Putamen (tissue), 1 donor: ENCODE measurements at places on chromosomes 5 and 9.

- no peak for DNase-seq
These were observed 56.7 kb upstream of the NPR3 start for GRCh38 chr5:32654427-32654826.

- no peak for DNase-seq
These were observed 669.1 kb upstream of the CDH6 start for GRCh38 chr5:30524428-30524827.

DNA sequence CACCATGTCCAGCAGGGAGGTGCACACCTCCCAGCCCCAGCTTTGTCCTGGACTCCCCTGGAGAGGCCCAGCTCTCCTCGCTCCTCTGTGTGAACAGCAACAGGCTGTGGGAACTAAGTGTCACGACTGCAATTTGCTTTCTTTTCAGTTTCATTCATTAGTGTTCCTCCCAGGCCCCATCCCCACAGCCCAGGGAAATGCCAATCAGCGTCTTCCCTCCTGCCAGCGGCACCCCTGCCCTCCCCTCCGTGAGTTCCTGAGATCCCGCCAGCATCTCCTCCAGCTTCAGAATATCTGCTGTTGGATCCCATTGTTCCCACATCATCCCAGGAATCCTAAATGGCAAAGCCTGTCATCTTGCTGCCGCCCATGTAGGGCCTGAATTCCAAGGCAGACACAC, 13.1 kb upstream of the RPL26L1 start:
- DNase-seq = no peak

DNA sequence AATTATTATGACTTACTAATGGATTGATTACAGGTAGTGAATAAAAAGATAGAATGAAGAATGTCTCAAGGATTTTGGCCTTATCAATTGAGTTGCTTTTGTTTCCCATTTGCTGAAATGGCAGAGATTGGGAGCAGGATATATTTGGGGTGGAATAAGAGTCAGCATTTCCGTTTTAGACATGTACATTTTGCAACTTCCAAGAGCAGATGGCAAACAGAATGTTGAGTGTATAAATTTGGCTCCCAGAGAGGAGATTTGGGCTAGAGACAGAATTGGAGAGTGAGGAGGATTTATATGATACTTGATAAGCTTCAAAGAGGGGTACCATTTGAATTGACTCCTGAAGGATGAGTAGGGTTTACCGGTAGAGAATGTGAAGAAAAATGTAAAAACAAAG, 437.9 kb upstream of the PAPPA start:
- no peak for DNase-seq

DNA sequence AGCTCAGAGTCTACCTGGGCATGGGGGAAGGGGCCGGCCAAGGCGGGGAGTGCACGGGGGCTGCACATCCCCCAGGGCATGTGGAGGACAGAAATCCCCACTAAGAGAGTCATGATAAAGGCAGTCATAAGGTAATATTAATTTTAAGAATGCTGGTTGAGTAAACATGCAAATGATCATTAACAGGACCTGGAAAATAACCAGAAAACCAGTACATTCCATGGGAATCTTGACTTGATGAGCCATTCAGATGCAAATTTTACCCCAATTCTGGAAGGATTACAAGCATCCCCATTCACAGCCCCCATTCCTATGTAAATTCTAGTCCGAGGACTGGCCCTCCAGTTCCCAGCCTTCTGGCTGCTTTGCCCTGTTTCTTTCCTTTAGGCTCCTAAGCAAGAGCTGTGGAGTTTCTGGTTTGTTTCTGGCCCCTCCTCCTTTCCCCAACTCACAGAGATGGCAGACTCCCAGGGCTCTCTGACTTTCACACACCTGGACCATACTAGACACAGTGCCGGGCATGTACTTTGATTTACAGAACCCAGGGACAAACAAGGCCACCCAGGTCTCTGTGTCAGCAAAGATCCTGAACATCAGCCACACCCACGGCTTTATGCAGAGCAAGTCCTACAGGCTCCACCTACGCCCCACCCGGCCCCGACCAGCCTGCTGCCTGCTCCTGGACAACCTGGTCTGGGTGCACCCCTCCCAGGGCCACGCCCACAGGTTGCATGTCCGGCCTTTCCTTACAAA, 62.7 kb downstream of the SEMA4D start:
- DNase-seq = no peak

- no peak for DNase-seq
These were observed 6.5 kb upstream of the TLE4 start for GRCh38 chr9:79565245-79565644.

- no peak for DNase-seq
These were observed 83.2 kb upstream of the SNCAIP start for GRCh38 chr5:122228728-122229392.

DNA sequence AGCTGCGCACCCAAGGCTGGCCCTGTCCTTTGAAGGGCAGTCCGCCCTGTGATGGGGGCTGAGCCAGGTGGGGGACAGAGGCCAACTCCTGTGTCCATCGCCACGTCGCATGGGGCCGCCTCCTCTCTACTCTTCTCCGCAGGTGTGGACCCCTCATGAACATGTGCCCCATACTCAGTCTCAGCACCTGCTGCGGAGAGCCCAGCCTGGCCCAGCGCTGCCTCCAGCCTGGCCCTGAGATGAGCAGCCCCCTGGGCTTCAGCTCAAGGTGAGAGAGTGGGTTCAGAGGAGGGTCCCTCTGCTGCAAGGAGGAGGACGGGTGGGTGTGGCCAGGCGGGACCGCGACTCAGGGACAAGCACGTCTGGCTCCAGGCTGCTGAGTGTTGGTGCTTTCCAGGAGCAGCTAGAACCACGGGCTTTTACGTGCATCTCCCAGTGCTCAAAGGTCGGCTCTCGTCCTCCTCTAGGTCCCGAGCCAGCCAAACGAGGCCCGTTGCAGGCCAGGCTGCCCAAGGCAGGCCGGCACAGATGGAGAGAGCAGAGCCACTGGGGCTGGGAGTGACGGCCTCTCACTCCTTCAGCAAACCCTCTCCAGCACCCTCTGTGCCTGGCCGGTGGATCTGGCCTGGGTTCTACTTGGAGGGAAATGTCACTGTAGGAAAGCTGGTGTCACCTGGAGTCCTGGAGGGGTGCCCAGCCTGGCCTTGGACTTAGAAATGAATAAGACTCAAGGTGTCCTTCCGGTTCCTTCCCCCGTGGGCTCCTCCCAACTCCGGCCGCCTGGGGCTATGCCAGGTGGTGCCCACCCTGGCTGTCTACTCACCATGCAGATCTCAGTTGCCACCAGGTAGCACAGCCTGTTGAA, 48.9 kb upstream of the RNF130 start:
- DNase-seq = no peak

- no peak for DNase-seq
These were observed 114.7 kb upstream of the RIOK2 start for GRCh38 chr5:97297704-97298091.
